ENCODE measurements at places on chromosomes 3 and 15.

DNA sequence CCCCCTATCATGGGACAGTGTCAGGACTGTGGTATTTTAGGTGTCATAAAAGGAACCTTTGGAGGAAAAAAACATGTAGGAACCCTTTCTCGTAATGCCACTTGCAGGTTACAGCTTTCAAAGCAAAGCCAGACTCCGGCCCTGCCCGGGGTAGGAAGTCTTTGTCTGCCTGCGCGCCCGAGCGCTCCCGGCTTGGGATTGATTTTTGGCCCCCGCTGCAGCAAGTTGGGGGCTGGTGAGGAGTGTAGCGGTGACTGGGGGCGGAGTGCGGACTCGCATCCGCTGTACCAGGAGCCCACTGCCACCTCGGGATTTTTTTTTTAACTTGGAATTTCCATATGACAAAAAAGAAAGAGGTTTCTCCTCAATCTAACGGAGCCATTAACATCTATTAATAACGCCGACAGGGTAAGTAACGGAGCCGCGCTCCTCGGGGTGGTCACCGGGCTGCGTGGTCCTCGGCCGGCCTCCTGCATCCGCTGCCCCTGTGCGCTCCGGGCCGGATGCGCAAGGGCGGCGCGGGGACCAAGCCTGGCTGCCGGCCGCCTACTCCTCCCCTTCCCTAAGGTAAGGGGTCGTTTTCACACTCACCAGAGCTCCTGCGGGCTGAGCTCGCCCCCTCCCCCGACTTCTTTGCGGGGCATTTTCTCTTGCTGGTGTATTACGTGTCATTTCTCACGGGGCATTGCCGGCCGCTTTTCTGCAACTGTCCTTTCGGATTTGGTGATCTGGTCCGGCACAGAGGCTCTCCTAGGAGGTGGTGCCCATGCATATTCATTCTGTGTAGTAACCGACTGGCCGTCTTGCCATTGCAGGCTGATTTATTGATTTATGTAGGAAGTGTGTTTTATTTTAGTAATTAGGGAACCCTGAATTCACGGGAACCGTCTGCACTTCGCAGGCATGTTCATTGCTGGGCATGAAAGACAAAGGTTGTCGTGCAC is 219.8 kb upstream of the TOPAZ1 start:
- no peak for DNase-seq

GRCh38 chr3:179672918-179673317 is 20.1 kb downstream of the USP13 start:
- no peak for DNase-seq

- no peak for DNase-seq
Measured at GRCh38 chr3:194137008-194137505, 1.1 kb downstream of the HES1 start.

GRCh38 chr3:114380233-114380651 is 86.4 kb downstream of the TIGIT start:
- no peak for DNase-seq

- DNase-seq = no peak
Measured at GRCh38 chr3:132174500-132174899, 139.7 kb upstream of the CPNE4 start.

- DNase-seq = no peak
Measured at GRCh38 chr15:66815318-66815717, 113.3 kb downstream of the SMAD6 start.

DNA sequence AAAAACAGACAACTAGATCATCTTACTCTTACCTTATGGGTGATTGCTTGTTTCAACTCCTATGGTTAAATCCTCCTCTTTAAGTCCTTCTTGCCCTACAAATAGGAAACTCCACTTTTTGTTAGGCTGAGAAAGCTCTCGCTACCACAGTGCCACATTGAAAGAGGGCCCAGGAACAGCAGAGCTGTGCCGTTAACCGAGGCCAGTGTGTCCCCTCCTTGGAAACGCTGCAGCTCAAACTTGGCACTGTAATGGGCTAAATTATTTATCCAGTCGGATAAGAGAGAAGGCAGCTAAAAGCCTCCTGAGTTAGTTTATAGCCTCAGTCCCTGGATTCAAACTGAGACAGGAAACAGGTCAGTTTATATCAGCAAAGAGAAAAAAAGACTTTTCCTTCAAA is 46.1 kb downstream of the KBTBD12 start:
- no peak for DNase-seq

- no peak for DNase-seq
Measured at GRCh38 chr15:70055601-70056051, 42.1 kb downstream of the TLE3 start.

DNA sequence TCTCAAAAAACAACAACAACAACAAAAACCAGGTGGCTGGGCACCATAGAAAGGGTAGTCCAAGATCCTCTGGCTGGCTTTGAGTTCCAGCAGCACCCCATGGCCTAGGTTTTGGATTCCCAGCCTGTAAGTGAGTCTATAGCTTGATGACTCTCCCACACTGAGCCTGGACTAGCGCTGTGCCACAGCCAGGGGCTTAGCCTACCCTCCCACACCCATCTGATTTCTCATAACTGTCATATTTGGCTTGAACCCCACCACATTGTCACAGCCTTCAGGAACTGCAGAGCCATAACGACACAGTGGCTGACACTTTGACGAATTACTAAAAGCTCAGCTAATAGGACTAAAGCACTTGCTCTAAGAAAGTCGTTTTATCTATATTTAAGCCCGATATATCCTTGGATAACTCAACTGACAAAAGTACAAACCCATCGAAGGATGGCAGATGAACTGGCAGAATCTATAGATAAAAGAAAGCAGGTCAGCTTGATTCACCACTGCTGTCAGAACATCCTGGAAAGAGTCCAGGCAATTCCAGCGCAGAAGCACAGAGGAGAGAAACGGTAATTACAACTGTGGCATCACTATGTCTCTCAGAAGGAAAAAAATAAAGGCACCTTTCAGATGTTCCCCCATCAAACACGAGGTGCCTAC is 62.1 kb downstream of the HOMER2 start:
- no peak for DNase-seq

DNA sequence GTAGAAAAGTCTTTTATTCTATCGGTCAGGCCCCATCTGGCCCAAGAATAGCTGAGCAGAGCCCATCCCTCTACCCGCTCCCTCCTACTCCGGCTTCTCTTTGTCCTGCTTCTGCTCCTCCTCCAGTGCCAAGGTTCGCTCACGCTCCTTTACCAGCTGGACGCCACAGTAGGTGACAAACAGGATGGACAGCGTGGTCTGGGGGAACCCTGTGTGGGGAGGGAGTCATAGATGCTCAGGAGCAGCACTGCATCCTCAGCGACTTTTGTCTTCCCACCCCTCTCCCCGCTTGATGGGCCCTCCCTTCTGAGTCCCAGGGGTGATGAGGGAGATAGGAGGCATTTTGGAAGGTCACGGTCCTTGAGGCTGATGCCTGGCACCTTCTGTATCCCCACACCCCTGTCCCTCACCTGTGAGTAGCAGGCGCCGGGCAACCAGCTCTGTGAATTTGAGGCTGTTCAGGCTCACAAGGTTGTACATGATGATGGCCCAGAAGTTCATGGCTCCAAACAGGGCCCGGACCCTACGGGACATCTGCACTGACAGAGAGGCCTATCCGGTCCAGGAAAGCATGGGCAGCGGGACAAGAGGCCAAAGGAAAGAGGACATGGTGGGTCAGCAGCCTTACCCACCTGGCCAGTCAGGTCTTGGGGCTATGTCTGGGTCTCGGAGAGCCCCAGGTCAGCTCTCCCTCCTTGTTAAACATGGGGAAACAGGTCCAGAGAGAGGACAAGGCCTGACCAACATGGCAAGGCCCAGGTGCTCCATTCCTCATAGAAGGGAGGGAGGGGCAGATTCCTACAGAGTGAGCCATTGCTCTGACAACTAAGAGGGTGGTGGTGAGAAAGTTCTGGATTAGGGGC is 7.6 kb downstream of the KLHL40 start:
- DNase-seq = peak; percentile 13

DNA sequence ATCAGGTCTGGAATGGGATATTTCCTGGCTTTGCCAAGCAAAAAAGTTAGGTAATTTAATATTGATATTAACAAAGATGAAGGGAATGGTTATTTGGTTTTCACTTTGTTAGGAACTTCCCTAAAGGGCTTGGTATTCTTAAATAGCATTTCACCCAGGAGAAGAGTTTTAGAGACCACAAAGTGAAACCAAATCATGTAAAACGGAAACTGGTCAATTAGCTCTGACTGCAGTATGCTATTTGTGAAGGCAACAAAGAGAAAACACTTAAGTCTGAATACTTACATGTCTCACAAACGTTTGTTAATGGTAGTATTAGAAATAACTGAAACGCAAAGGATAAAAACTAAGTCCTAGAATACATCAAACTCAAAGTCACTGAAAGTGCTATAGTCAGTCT is 32.4 kb upstream of the SETMAR start:
- DNase-seq = no peak

GRCh38 chr3:50268703-50269451 is at the start of gene SEMA3B:
Gene SEMA3B (plus strand): TSS chr3:50269147. CDS start chr3:50269241, 94 bp downstream.
- no peak for DNase-seq

DNA sequence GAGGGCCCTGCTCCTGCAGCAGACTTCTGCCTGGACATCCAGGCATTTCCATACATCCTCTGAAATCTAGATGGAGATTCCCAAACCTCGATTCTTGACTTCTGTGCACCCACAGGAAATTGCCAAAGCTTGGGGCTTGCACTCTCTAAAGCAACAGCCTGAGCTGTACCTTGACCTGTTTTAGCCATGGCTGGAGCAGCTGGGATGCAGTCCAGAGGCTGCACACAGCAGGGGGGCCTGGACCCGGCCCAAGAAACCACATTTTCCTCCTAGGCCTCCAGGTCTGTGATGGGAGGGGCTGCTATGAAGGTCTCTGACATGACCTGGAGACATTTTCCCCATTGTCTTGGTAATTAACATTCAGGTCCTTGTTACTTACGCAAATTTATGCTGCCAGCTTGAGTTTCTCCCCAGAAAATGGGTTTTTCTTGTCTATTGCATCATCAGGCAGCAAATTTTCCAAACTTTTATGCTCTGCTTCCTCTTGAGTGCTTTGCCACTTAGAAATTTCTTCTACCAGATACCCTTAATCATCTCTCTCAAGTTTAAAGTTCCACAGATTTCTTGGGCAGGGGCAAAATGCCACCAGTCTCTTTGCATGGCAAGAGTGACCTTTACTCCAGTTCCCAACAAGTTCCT is 11.8 kb upstream of the MYO5A start:
- DNase-seq = no peak

DNA sequence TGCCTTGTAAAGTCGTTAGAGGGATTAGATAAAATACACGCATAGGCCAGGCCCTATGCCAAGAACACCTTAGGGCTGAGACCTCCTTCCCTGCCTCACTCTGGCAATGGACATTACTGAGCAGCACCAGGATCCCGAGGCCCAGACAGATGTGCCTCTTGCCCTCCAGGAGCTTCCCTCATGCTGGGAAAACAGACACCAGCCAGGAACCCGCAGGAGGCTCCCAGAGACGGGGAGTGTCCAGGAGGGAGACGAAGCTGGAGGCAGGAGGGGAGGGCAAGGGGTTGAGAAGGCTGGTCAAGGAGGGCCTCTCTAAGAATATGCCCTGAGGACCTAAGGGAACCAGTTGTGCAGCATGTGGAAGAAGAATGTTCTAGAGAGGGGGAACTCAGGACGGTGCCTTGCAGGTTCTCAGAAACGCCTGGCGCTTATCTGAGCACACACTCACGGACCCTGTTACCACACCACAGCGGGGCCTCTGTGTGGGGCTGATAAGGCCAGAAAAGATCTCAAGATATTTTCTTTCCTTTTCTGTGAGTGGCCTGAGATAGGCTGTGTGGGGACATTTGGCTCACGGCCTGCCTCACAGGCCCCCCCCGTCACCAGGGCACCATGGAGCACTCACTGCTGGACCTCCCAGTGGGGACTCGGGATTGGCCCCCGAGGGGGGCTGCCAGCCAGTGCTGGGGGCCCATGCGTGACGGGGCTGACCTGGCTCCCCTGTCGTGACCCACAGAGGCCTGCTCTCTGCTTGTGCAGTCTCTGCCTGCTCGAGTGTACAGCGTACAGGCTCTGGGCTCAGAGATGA is 22.0 kb upstream of the CYP11A1 start:
- DNase-seq = no peak

GRCh38 chr15:38021259-38021658 is 86.8 kb downstream of the TMCO5A start:
- no peak for DNase-seq

DNA sequence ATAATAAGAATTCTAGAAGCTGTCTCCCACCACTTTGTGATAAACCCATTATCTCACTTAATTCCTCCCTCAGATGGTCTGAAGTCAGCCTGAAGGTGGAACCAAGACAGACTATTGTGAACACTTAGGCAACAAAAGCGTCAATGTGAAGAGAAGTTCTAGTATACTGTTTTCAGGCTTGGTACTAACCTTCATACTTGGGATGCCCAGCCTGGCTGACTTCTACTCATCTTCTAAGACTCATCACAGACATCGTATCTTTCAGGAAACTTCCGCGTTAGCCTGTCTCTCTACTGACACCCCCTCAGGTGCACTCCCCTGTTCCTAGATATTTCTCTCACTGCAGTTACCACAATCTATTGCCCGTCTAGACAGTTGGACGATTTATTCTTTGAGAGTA is 201.2 kb downstream of the SATB1 start:
- no peak for DNase-seq

DNA sequence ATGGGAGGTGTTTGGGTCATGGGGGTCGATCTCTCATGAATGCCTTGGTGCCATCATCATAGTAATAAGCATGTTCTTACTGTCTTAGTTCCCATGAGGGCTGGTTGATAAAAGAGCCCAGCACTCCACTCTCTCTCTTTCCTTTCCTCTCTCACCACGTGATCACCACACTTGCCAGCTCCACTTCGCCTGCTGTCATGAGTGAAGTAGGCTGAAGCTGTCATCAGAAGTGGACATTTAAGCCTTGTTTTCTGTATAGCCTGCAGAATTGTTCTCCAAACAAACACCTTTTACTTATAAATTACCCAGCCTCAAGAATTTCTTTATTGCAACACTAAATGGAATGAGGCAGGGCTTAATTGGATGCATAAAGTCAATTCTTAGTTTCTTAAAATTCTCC is 6.1 kb downstream of the OR5H1 start:
- no peak for DNase-seq

- no peak for DNase-seq
Measured at GRCh38 chr3:112349557-112349956, 16.6 kb downstream of the CD200 start.

DNA sequence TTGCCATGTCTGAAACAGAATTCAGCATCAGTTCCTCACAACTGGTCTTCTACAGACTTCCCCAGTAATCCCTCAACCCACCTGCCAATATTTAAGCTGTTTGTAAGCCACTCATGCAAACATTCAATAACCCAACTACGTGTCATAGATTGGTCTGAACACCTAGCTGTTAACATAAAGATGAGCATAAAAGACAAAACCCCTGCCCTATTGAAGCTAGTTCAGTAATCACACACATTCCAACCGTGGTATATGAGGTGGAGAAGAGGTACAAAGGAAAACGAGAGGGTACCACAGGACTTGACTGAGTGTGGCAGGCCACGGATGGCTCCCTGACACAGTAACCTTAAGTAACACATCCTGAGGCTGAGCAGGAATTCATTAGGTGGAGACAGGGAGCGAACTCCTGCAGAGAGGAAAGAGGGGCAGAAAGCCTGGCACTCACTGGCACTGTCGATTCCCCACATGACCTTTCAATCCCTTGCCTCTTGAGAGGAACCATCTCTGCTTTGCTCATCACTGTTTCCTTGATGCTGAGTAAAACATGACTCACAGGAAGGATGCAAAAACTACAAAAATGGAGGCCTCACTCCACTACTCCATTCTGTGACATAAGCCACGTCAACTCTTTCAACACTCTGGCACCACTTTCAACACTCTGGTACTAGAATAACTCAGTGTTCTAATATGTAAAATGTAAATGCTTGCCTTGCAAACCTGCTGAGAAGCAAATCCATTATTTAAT is 31.3 kb downstream of the RPN1 start:
- no peak for DNase-seq

- no peak for DNase-seq
Measured at GRCh38 chr3:135271177-135272025, 476.3 kb downstream of the EPHB1 start.
